ENCODE measurements at places on chromosomes 7 and 10.
A peak's percentile ranks its signal among the peaks of the same experiment; 100 is the strongest.

- DNase-seq: no peak
Measured at GRCh38 chr7:36390199-36391090, 783 bp downstream of the ANLN start.

DNA sequence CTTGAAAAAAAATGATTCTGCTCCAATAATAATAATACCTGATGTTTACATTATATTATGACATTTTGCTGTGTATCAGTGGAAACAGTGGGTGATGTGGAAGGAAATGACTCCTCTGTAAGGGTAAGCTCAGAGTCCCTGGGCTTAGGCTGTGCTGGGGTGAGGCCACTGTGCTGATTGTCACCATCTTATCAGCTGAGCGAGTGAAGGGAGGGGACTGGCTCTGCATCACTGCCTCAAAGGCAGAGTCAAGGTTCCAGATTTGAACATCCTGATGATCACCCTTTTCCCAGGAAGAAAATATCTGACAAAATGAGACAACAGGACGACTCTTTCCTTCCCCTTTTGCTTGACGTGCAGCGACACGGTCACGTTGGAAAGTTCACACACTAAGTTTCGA lies 24.0 kb upstream of the HABP2 start:
- no peak for DNase-seq

DNA sequence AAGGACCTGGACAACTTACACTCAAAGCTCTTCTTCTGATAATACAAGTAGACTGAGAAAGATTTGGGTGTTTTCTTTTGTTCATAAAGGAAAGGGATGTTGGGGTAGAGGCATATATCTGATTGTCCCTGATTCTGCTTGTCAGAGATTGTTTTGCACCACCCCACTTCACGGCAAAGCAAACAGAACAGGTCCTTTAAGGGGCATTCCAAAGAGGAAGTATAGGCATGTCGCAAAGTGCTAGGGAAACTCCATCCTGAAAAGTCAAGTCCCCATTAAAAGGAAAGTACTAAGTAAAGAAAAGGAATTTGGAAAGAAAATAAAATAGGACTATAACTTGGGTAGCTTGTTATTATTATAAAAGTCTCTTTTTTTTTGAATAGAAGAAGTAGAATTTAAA lies 233.0 kb downstream of the DNAJB9 start:
- no peak for DNase-seq

- no peak for DNase-seq
Measured at GRCh38 chr10:118610577-118610976, 15.1 kb upstream of the PRLHR start.

GRCh38 chr7:106561151-106561550 lies 99.8 kb downstream of the CCDC71L start:
- no peak for DNase-seq

GRCh38 chr10:75049316-75050148 lies 61.9 kb upstream of the SAMD8 start:
- DNase-seq: no peak

DNA sequence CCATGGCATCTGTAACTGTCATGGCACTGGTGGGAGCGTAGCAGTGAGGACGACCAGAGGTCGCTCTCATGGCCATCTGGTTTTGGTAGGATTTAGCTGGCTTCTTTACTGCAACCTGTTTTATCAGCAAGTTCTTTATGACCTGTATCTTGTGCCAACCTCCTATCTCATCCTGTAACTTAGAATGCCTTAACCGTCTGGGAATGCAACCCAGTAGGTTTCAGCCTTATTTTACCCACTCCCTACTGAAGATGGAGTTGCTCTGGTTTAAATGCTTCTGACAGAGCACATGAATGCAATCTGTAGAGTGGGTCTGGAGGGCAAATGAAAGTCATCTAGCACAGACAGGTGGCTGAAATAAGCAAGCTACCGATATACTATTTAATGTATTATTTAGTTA lies 55.3 kb upstream of the OPN4 start:
- DNase-seq: no peak

DNA sequence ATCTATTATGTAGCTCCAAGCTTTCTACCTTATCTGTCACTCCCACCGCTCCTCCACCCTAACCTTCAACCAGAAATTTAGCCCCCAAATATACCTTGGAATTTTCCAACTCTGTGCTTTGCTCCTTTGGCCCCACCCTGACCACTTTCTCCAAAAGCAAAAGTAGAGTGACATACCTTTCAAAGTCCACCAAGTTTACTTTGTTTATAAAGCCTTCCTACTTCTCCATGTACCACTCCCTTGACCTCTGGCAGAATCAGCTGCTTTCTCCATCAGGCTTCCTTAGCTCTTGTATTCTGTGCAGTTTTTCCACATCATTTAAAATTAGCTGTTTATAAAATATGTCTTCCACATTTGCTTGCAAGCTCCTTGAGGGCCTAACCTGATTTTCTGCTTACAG lies 40.9 kb upstream of the RSBN1L start:
- DNase-seq: no peak

- DNase-seq: no peak
Measured at GRCh38 chr7:106050746-106051117, 61.4 kb downstream of the SYPL1 start.

- no peak for DNase-seq
Measured at GRCh38 chr10:3472287-3473051, 299.9 kb upstream of the PITRM1 start.

- DNase-seq: no peak
Measured at GRCh38 chr10:10396601-10397000, 621.1 kb upstream of the CELF2 start.

DNA sequence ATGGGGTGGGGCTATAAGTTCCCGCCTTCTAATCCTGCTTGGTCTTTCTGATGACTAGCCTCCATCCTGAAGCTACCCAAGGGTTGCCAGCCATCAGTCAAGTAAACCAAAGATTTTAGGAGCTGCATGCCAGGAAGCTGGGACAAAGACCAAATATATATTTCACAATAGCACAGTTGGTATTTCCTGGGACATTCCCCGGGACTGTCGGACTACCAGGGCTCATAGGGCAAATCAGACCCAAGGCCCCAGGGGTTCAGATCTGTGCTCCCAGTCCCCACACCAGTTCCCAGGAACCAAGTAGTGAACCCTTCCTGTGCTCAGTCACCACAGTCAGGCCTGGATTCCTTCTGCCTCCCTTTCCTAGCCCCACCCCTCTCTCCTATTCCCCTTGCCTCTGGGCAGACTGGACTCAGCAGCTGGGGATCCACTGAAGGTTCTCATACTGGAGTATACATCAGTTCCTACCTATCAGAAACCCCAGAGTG lies 5.7 kb upstream of the CXCL12 start:
- DNase-seq: no peak

- DNase-seq: no peak
Measured at GRCh38 chr10:79111427-79111826, 42.7 kb downstream of the ZMIZ1 start.

DNA sequence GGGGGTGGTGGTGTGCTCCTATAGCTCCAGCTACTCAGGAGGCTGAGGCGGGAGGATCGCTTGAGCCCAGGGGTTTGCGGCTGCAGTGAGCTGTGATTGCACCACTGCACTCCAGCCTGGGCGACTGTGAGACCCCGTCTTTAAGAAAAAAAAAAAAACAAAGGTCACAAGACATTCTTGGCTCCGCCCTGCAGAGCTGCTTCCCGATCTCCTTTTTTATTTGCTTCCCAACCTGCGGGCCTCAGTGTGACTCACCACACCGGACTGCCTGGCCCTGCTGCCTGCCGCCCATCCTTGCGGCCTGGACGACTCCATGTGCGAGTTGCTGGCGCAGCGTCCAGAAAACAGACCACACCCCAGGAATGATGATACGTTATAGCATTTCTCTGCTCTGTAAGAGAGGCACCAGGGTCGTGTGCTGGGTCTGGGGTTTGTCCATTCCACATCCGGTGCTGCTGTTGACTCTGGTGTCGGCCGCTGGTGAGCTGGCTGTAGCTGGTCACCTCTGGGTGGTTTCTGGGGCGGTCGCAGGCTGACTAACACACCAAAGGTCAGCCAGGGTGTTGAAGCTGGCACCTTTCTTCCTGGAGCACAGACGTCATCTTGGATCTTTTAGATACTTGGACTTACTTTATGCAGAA lies 123.6 kb downstream of the TCF7L2 start:
- no peak for DNase-seq

- DNase-seq: no peak
Measured at GRCh38 chr10:94239696-94240095, 123.0 kb downstream of the NOC3L start.

GRCh38 chr10:71773221-71773971 lies at the start of gene VSIR:
Gene VSIR, minus strand, starts transcription at chr10:71773520. Its CDS starts 81 bp downstream, at chr10:71773439.
- peak; percentile 89 for DNase-seq

DNA sequence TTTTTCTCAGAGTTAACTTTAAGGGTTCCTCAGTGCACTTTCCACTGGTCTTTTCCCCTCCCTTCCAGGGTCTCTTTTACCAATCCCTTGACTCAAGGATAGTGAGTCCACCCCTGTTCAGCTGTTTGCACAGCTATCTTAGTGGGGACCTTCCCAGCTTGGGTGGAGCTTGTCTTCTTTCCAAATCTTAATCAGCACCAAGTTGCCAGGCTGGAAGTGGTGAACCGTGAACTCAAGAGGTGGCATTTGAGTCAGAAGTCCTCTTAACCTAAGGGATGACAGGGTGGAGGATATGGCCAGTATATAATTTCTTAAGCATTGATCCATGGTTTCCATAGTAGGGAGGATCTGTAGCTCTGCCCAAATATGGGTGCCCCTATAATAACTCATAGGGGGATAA lies 25.0 kb downstream of the MAPK8 start:
- DNase-seq: no peak

- no peak for DNase-seq
Measured at GRCh38 chr7:130409067-130409711, 28.9 kb downstream of the CPA1 start.

GRCh38 chr7:2572101-2572842 lies 13.5 kb downstream of the IQCE start:
- DNase-seq: no peak

- no peak for DNase-seq
Measured at GRCh38 chr10:43013065-43013464, 63.8 kb upstream of the RET start.

GRCh38 chr10:46074196-46074946 lies 28.3 kb upstream of the MSMB start:
- no peak for DNase-seq

DNA sequence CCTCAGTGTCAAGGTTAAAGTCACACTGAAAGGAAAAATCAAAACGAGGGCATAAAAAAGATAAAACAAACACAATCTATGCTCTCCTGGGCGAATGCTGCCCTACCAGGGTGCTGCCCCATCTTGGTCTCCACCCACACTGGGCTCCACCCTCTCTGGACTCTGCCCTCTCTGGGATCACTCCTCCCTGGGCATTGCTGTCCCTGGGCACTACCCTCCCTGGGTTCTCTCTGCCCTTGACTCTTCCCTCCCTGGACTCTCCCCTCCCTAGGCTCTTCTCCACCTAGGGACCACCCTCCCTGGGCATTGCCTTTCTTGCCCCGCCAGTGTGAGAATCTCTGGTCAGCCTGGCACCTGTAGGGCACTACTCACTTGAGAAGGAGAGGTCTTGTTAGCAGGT lies 8.6 kb downstream of the GDF2 start:
- DNase-seq: no peak

GRCh38 chr10:75000748-75001321 lies 110.6 kb upstream of the SAMD8 start:
- no peak for DNase-seq

DNA sequence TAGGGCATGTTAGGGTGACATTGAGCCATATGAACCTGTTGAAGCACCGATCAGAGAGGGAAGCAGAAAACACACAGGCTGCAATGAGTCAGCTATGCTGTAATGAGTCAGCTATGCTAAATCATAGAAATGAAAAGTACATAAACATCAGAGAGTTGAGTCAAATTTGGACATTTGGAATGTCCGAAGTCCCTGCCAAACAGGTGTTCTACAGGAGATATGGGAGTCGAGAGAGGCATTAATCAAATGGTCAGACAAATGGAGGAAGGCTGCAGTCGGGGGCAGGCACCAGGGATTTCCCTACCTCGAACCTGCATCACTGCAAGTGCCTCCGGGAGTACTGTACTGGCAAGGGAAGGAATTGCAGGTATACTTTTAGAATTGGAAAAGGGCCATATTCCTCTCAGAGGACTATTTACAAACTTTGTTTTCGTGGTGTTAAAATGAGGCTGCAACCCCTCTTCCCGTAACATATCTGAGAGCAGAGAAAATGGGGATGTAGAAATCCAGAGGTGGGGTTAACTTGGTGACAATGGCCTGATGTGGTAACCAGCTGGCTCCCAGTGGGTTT lies 8.8 kb upstream of the ZC3HAV1 start:
- DNase-seq: no peak

GRCh38 chr7:46139079-46139478 lies 218.0 kb upstream of the IGFBP3 start:
- DNase-seq: no peak

DNA sequence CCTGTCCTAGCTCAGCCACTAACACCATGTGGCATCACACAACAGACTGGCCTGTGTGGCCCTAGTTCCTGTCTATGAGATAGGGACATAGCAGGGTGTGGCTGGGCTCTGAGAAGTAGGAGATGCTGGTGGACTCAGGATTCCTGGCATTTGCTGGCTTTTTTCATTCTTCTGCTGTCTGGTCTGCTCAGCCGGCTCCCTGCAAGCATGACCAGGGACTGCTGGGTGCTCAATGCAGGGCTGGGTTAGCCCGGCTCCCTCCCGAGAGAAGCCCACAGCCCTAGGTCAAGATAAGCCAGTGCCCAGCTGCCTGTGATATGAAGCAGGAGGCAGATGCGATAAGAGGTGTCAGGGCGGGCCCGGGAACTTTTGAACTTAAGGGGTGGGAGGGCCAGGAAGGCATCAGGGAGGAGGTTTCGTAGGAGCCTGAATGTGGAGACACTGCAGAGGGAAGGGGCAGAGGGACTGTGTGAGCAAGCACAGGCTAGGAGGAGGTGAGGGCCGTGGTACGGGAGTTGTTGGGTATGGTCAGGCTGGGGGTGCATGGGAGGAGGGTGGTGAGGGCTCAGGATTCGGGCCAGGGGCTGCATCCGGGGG lies 3.5 kb downstream of the AQP1 start:
- no peak for DNase-seq

DNA sequence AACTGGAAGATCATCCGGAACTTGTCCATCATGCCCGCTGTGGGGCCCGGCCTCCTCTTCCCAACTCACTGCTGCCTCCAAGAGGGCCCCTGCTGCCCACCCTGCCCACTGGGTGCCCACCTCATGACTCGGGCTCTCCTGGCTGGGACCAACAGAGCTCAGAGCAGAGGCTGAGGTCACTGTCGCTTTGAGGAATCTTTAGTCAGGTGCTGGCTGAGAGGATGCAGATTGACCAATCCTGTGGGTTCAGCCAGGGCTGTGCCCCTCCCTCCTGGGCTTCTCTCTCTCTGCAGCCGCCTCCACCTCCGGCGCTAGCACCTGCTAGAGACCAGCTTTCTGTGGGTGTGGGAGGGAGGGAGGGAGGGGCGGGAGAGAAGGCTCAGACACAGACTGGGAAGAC lies at the start of gene CALHM1:
CALHM1 (minus strand) TSS at position 181 of the 400 bp plus-strand sequence; CDS start at position 32, 149 bp downstream.
- no peak for DNase-seq
